ENCODE measurements at places on chromosomes 4 and X.

- no peak for DNase-seq
Measured at GRCh38 chrX:26922278-26922677, 540.9 kb downstream of the PPP4R3C start.

DNA sequence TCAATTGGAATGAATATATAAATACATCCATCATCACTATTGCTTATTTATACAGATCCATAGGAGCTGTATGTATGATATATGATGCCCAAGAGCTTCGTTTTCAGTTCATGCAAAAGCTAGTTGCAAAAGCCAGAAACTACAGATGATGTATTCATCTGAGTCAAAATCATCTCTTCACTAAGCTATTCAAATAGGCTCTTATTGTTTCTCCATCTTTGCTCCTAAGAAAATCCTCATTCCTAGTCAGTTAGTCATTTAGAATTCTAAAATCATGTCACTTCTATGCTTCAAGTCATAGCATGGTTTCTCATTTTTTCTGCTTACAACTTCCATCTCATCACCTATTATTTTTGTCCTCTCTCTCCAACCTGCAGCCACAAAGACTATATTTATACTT, 300.1 kb upstream of the TRAM1L1 start:
- no peak for DNase-seq

GRCh38 chr4:177667687-177668086, 225.4 kb upstream of the AGA start:
- DNase-seq, result no peak

- no peak for DNase-seq
Measured at GRCh38 chrX:96771486-96771885, 86.8 kb downstream of the DIAPH2 start.

DNA sequence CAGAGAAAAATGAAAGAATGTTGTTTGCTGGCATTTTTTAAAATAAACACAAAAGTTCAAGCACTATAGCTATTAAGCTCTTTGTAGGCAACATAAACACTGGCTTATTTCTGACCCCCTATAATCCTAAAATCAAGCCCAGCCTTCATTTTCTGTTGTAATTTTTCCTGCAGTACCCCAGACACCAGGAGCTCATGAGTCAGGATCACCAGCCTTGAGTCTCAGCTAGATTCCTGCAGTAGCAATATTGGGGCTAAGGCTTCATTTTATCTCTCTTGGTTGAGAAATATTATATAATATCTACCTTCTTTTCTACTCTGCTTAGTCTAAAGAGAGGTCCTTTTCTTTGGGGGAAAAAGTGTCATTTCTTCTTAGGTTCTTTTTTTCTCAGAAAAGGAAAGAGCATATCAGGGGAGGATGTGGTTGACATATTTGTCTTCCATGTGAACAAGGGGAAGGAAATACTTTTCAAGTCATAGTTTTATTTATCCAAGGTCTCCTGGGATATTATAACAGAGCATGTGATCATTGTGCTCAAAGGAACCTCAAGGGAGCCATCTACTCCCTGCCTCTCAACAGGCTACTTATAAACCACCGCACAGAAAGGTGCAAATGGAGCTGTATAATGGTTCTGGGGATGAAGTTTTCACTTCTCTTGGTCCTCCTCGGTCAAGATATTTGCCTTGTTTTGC, 678.3 kb upstream of the NR3C2 start:
- no peak for DNase-seq

DNA sequence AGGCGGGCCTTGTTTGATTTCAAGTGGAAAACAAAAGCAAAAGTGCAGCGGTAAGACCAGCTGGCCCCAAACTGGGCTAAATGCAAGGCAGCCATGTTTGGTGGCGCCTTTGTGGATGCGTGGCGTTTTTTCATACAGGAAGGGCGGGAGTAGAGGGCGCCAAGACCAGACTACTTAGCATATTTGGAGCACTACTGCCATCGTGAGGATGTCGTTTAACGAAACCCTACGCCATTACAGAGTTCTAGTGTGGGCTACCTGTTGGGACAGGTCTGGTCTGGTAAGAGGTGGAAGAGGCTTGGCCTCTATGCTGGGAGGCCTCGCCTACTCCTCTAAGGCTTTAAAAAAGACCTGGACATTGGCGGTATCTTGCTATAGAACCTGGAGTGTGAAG, 230.7 kb upstream of the STK26 start:
- peak; percentile 78 for DNase-seq

- DNase-seq, result no peak
Measured at GRCh38 chrX:69221239-69222102, 56.2 kb upstream of the PJA1 start.

- no peak for DNase-seq
Measured at GRCh38 chr4:158785718-158786117, 16.9 kb downstream of the FNIP2 start.

DNA sequence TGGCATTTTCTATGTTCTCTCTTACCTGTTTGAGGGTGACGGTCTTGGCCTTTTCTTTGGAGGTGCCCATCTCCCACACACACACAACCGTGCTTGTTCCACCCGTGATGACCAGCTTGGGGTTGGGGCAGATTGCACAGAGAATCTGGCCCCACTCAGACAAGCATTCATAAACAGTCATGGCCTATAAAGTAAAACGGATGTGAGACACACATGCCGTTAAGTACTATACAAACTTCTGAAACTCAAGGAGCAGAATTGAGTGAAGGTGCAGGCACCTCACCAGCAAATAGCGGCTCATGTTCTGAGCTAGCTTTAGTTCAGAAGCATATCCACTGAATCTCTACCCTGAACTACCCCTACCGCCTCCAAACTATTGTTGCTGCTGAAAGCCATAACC, 107.6 kb downstream of the CDS1 start:
- DNase-seq, result no peak

GRCh38 chr4:70734168-70734954, 12.6 kb downstream of the RUFY3 start:
- DNase-seq, result no peak

DNA sequence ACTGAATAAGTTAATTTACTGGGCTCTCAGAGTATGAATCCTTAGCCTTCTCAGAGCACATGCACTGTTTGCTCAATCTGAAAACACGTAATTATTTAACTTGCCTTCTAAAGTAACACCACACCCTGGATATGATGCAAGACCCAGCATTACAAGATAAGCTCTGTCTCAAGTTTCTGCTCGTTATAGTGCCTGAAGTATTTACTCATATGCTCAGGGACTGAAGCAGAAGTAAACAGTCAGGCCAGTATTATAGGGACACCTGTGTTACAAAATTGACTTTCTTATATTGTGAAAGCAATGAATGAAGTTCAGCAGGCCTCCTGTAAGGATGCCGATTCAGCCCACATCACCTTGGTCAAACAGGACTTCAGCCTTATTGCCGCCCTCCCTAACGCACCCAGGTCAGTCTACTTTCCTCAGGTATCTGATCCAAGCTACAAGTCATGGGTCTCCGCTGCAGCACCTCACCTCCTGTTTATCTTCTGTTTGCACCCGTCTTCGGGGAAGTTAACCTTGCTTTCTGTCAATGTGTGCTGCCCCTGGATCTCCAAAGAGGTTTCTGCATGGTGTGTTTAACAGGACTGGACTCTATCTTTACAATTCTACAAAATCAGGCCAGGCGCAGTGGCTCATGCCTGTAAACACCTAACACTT, 42.8 kb upstream of the KLF3 start:
- no peak for DNase-seq

GRCh38 chr4:8351931-8352367, 82.4 kb downstream of the HTRA3 start:
- DNase-seq, result no peak

GRCh38 chr4:35818520-35818919, 425.8 kb downstream of the ARAP2 start:
- DNase-seq, result no peak

- DNase-seq, result no peak
Measured at GRCh38 chrX:115173181-115173580, 16.0 kb upstream of the RBMXL3 start.

- DNase-seq, result no peak
Measured at GRCh38 chr4:101101072-101101471, 246.3 kb downstream of the PPP3CA start.

- no peak for DNase-seq
Measured at GRCh38 chrX:39152106-39152649, 350.9 kb downstream of the MID1IP1 start.

DNA sequence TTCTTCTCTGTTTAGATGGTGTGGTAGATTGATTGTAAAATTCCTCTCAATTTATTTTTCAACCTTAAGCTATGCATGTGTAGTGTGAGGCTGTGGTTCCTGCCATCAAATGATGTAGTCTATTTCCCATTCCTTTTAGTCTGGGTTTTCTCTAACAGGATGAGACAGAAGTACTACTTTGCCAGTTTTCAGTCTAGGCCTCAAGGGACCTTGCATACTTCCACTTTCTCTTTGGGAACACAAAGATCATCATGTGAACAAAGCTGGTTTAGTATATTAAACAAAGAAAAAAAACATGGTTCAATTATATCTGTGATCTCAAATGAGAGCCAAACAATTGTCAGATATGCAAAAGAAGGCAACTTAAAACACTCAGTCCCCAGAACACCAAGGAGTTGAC, 1284.0 kb downstream of the RAPGEF2 start:
- DNase-seq, result no peak

GRCh38 chrX:39333451-39333850, 532.2 kb downstream of the MID1IP1 start:
- no peak for DNase-seq

GRCh38 chrX:136665258-136665900, 17.4 kb downstream of the CD40LG start:
- DNase-seq, result no peak

- no peak for DNase-seq
Measured at GRCh38 chr4:39881789-39882188, 95.9 kb downstream of the PDS5A start.

DNA sequence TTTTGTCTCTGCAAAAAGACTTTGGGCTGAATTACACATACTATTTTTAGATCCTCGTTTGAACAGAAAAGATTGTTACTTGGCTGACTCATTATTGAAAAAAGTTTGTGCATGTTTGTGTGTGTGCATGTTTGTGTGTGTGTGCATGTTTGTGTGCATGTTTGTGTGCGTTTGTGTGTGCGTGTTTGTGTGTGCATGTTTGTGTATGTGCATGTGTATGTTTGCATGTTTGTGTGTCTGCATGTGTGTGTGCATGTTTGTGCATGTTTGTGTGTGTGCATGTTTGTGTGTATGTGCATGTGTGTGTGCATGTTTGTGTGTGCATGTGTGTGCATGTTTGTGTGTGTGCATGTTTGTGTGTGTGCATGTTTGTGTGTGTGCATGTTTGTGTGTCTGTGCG, 201.1 kb upstream of the FAT1 start:
- DNase-seq, result no peak

- no peak for DNase-seq
Measured at GRCh38 chr4:136495076-136495475, 1037.2 kb downstream of the PCDH18 start.

DNA sequence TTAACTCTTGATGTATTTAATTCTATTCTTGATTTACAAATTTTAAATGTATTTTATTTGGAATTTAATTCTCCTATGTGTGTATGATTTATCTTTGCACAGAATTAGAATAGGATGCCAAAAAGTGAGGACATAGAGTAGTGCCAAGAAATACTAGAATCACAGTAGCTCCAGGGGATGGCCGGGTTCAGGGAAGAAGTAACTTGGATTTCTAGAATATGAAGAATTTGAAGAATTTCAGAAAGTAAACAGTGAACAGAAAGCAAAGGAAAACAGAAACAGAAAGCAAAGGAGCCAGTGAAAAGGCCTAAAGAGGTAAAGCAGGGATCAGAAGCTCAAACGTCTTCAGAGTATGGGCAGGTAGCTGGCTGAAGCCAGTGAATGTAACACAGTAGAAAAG, 1187.6 kb downstream of the RPA4 start:
- no peak for DNase-seq

DNA sequence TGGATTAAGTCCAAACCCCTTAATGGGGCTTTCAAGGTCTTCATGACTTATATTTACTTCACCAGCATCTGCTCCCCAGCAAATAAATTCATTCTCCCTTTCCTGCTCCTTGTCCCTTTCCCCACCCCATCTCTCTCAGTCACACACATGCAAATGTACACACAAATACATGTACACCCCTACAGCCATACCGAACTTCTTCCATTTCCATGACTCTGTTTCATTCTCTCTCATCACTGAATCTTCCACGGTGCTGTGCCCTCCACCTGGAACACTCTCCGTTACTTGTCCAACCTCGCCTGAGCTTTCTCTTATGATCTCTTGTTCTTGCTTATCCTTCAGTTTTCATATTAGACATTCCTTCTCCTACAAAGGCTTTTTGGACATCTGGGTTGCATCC, 22.0 kb upstream of the RPA4 start:
- DNase-seq, result no peak

GRCh38 chrX:74272230-74272629, 31.8 kb upstream of the ZCCHC13 start:
- DNase-seq, result no peak

GRCh38 chr4:106978046-106978774, 57.9 kb downstream of the DKK2 start:
- DNase-seq, result no peak

DNA sequence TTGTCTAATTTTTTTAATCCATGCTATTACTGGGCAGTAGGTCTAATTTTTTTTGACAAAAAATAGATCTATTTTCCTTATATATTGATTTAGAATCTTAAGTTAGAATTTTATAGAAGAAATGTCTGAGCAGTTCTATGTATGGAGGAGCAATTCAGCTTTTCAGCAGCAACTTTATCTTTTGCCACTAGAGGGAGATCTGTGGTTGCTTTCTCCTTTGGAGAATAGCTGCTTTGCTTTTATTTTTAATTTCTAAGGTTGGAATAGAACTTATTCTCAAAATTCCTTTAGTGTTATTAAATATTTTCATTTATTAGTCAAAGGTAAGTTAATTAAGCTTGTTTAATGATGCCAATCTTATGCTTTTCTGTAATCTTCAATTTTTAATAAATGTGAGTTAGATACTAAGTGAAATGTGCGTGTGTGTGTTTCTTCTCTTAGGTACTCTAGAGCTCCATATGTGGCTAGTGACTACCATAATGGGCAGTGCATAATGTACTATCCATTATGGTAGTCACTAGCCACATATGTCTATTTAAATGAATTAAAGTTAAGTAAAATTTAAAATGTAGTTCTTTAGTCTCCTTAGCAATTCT, 29.3 kb downstream of the FAM199X start:
- no peak for DNase-seq

DNA sequence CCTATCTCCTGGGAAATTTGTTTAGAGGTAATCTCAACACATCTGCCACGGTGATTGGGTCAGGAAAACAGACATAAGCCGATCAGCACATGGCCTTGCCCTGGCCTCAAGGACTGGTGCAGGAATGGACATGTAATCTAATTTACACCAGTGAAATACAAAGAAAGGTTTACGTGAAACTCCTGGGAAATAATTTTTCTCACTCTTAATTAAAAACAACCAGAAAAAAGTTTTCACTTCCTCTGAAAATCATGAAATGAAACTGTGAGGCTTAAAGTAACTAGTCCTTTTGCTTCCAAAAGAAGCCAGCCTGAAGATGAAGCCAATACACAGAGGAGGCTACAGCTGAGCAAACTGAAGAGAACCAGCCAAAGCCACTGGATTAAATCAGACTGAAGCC, 154.1 kb upstream of the FAM241A start:
- no peak for DNase-seq

DNA sequence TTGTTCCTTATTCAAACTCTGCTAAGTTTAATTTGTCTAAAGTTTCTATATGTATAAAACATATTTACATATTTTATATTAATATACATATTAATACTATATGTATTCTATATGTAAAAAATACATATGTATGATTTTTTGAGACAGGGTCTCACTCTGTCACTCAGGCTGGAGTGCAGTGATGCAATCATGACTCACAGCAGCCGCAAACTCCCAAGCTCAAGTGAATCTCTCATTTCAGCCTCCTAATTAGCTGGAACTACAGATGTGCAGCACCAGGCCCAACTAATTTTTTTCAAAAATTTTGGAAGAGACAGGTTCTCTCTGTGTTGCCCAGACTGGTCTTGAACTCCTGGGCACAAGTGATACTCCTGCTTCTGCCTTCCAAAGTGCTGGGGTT, 684.9 kb downstream of the TRAM1L1 start:
- DNase-seq, result no peak
